ENCODE measurements at places on chromosomes 7 and 10.

GRCh38 chr10:73892310-73893030 lies 18.1 kb upstream of the CAMK2G start:
- no peak for DNase-seq

DNA sequence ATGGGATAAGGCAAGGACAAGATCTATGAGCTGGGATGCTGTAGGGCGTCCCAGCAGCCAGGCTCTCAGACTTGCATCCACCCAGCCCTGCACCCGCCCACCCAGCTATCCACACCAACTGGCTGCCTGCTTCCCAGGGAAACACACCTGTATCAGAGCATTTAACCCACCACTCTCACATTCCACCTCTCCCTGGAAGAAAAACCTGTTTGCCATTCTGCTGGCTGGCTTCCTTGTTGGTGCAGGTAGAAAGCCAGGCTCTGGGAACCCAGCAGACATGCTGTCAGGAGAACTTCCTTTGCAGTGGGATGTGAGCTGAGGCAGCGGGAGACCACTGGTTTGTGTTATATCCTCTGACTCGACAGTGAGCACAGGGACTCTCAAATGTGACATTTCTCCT lies 67.0 kb downstream of the FAM241B start:
- DNase-seq: no peak

DNA sequence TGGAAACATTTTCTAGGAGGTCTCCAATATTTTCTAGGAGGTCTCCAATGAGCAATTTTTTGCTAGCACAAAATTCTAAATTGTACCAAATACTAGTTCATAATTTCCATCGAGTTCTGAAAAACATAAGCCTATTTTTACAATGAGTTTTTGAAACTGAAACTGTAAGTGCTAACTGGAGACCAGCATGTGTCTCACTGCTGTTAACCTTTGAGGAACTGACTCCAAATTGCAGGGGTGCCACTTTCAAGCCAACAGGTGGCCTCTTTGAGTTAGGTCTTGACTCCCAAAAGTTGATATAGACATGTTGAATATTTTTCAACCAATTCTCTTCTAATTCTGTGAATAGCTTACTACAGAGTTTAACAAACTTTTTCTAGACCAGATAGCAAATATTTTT lies 58.8 kb downstream of the CAV1 start:
- no peak for DNase-seq

- DNase-seq: peak; percentile 38
Observed at GRCh38 chr10:30857803-30858202, 173.9 kb downstream of the ZNF438 start.

DNA sequence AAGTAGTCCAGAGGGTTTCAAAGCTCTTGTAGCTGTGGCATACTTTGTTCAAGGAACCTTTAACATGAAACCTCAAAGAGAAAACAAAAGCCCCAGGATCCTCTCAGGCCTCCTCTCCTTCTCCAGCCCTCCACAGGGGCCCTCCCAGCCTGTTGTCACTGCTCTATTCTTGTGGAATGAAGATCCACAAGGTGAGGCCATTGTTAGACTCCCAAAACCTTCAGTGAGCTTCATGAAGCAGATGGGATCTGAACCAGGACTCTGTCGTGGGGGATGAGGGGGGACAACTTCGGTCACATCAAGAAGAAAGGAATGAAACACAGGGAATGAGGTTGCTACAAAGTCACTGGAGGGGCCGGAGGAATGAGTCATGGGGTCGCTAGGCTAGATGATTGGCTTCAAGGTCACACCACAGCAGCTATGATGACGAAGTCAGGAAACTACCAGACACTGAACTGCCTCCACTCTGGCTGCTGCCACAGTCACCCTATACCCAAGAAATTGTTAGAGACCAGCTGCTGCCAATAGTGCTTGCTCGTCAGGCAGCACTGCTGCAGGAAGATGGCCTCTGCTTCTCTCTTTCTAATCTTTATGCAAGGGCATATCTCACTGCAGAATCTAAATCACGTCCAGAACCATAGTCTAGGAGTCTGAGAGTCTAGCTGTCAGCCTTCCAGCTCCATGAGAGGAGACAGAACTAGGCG lies 208.8 kb downstream of the HIBADH start:
- DNase-seq: peak; percentile 64

GRCh38 chr7:22061775-22062174 lies 116.1 kb upstream of the CDCA7L start:
- DNase-seq: no peak

DNA sequence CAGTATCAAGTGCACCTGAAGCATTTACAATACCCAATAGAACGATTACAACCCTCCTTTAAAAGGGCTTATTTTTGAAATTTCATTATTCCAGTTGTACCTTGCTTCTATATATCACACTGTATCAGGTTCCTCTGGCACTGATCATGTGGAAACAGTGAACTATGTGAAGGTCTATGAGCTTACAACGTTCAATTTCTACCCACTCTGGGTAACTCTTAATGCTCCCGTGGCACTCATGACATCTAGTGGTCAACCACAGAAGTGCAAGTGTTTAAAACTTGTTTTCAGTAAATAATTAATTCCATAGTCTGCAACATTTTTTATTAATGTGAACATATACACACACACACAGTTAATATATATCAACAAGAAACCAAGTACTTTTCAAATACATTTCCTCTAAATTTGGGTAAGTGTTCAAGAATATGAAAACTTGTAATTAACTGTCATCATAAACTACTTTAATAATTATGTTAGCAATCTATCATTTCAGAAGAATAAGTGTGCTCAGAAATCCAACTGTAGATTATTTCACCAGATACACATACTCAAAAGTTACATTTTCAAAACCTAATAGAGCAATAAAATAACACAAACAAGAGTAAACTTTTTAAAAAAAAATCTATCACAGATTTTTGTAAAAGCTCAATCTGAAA lies 61.0 kb downstream of the MPP7 start:
- DNase-seq: peak; percentile 44

DNA sequence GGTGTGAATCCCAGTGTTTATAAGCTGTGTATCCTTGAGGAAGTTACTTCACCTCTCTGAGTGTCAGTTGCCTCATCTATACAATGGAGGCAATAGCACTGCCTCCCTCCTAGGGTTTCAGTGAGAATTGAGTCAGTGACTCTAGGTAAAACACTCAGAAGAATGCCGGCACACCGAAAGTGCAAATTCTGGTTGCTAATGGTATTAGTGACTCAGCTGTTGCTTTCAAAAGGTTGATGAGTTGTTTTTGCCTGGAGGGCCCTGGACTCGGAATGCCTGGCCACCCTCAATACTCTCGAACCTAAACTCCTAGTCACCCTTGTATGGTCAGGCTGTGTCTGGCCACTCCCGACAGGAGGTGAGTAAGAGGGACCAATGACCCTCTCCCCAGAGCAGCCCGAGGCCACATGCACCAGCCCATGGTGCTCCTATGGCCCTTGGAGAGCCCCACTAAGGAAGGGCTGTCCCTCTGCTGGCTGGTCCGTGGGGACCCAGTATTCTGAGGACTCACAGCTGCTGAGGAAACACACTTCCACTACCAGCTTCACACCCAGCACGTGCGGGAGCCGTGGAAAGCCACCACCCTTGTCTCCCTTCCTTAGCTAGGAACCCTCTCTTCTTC lies 60.2 kb downstream of the CALML3 start:
- peak; percentile 58 for DNase-seq

DNA sequence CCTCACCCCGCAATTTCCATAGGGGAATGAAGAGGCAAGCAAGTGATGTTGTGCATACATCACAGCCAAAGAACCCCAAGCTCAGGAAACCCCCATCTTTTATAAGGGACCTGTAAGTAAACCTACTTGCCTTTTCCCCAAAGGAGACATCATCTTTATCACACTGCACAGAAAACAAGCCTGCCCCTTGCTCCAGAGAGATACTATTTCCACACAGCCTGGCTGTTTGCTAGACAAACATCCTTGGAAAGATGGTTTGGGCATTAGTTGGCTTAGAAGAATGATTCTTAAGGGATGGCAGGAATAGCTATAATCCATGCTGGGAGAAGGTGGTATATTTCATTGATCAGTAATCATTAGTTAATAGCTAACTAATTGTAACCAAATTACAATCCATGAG lies 123.7 kb upstream of the SEC61G start:
- no peak for DNase-seq

GRCh38 chr7:28149291-28150101 lies 31.1 kb downstream of the JAZF1 start:
- no peak for DNase-seq

GRCh38 chr10:34543716-34544115 lies 271.4 kb downstream of the PARD3 start:
- no peak for DNase-seq

DNA sequence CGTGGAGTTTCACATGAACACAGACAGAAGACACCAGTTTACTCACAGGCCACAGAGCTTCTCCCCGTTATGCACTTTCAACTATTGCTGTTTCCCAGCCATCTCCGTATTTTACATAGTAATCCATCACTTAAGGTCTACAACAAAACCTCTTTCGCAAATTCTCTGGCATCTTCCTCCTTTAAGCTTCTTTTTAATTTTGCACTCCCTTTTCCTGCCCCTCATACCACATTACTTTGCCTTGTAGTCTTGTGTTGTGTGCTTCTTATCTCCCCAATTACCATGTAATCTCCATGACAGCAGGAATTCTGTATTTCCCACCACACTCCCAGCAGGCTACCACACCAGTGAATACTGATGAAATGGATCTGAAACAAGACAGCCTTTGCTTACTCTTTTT lies 87.3 kb downstream of the ODAD2 start:
- DNase-seq: no peak

GRCh38 chr10:28295336-28295735 lies 7.5 kb downstream of the MPP7 start:
- no peak for DNase-seq

All from AG08396 (cell line).